ENCODE measurements at places on chromosomes 16 and 17.
A peak's percentile ranks its signal among the peaks of the same experiment; 100 is the strongest.

- DNase-seq: no peak
Measured at GRCh38 chr17:75941442-75941819, 589 bp upstream of the FBF1 start.

GRCh38 chr16:50303041-50303604 lies 36.8 kb downstream of the ADCY7 start:
- DNase-seq: peak; percentile 22

- no peak for DNase-seq
Measured at GRCh38 chr16:8641671-8642070, 20.2 kb downstream of the METTL22 start.

GRCh38 chr17:81907219-81908145 lies 3.7 kb downstream of the PCYT2 start:
- DNase-seq: no peak

DNA sequence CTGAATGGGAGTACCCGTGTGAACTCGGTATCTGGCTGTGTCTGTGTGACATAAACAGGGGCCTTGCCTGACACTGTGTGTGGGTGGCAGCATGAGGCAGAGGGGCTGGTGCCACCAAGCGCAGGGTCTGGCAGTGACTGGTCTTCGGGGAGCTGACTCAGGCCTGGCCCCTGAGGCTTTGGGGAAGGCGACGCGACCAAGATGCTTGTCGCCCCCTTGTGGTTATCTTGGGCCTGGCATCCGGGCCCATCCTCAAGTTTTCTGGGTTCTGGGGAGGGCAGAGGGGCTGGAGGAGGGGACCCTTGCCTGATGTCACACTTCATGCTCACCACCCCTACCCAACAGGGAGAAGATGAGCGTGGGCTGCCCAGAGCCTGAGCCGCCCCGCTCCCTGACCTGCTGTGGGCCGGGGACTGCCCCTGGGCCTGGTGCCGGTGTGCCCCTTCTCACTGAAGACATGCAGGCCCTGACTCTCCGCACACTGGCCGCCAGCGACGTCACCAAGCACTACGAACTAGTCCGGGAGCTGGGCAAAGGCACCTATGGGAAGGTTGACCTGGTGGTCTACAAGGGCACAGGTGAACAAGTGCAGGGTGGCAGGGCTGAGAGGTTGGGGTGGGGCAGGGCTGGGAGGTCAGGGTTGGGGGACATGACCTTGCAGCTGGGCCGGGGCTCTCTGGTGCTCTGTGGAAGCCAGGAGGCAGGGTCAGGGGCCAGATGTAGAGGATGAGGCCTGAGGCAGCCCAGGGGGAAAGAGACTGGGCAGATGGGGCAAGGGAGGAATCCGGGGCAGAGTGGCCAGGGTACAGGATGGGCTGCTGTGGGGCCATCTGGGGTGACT lies 24.9 kb downstream of the SBK1 start:
- DNase-seq: peak; percentile 45

DNA sequence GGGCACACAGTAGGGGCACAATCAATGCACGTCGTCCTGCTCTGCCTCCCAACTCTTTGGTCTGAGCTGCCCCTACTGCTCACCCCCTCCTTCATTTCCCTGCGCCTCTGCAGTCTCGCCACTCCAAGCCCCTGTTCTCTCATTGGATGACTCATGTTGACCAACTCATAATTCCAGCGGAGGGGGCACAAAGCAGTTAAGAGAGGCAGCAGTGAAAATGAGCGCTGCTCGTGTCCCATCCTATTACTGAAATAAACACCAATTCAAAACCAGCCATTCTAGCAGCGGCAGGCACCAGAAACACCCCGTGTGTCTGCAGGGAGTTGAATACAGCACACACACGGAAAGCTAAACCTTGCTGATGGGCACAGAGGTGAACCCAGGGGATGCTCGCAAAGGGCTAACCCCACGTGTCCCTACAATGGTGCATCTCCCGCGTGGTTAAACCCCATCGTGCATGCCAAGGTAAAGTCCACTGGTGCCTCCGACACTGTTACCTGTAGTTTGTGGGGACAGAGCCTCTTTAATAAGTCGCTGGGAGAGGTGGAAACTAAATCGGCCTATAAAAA lies 310.4 kb downstream of the XYLT1 start:
- DNase-seq: no peak

GRCh38 chr17:73140566-73140965 lies 24.2 kb upstream of the SSTR2 start:
- DNase-seq: no peak
